Activated T-cell treated with anti-CD3 and anti-CD28 coated beads, Interleukin-2, amount 50 U/mL, for 72 hours (primary cell): ENCODE measurements at places on chromosomes 12 and 14.

DNA sequence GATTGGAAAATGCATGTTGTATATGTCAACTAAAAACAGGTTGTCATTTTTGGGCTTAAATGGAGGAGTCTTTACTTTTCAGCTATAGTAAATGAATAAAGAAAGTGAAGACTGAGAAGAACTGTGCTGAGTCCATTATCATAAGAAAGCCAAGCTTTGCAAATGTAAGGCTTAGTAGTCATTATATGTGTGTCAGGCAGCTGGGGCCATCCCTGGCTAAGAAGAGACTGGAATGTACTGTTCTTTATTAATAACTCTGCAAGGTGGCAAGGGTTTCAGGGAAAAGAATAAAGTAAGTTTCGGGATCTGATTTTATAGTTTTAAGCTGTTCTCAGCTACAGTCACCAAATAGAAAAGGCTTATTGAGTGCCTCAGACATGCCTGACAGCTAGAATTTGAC, 48.7 kb downstream of the SRGAP1 start:
- no peak for DNase-seq

- DNase-seq = no peak
These were observed 35.5 kb downstream of the CPSF6 start for GRCh38 chr12:69274861-69275260.

- DNase-seq = no peak
These were observed 4.9 kb upstream of the AQP6 start for GRCh38 chr12:49967777-49968250.

- DNase-seq = no peak
These were observed 143.9 kb upstream of the NOVA1 start for GRCh38 chr14:26741711-26742212.

GRCh38 chr12:65300097-65300496, 21.6 kb downstream of the MSRB3 start:
- no peak for DNase-seq

- DNase-seq = no peak
These were observed 56.4 kb downstream of the TESC start for GRCh38 chr12:117042862-117043261.

GRCh38 chr14:65879248-65880009, 466.9 kb downstream of the FUT8 start:
- peak; percentile 4 for DNase-seq

DNA sequence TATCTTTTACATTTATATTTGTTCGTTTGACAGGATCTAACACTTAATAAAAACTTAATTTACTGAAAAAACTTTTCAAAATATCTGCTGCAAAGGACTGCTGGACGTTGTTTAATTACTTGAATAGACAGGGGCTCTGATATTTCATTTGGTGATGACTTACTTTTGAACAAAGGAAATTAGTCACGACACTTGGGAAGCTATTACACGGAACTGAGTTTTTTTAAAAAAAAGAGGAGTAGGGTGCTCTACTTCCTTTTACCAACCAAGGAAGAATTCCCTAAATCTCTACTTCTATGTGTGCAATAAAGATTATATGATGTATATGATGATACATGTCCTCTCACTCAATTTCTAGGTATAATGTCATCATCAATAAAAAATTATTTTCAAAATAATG, 4.7 kb downstream of the FGD6 start:
- DNase-seq = no peak

- no peak for DNase-seq
These were observed 559 bp upstream of the RFC5 start for GRCh38 chr12:118015944-118016343.

- DNase-seq = no peak
These were observed 149.0 kb downstream of the PRKCH start for GRCh38 chr14:61470261-61470960.

GRCh38 chr12:30694412-30695198, 1.1 kb downstream of the IPO8 start:
- DNase-seq = peak; percentile 12

DNA sequence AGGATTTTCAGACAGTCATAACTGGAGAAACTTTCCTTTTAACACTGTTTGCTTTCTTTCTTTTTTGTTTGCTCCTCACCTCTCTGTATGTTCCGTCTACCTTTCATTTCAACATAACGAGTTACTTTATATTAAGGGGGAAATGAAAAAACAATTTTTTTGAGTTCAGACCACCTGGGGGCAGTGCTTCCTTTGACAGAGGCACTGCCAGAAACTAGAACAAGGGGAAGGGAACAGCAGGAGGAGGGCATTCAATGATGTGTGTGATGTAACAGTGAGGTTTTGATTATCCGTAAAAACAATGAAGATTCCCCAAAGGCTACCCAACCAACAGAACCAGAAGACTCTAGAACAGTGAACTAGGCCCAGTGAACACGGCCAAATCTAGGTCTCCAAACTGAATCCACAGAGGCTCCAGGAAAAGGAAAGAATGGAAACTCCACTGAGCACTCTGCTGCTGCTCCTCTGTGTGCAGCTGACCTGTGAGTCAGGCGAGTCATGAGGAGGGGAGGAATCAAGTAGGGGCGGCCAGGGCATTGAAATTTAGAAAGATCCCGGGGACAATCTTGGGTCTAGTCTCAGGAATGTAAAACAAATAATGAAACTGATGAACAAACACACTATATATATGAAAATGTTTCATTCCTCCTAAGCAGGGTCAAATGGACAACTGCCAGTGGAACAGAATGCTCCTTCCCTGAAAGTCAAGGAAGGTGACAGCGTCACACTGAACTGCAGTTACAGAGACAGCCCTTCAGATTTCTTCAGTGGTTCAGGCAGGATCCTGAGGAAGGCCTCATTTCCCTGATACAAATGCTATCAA, 323.5 kb downstream of the DAD1 start:
- DNase-seq = no peak

DNA sequence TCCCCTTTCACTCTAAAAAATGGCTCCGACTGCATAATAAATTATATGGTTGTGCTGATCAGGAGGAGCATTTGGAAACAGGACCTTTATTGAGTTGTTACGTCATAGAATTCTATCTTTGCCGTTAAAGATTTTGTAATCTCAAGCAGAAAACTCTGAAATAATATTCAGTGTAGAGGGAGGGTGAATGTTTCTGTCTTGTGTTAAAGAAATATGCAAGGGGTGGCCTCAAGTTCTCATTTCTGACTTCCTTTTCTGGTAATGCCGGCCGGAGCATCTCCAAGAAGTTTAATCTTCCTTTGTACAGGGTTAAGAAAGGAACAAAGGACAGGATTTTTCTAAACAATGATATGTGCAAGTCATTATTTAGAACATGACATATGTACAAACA, 165.1 kb downstream of the SLC38A4 start:
- DNase-seq = no peak

- no peak for DNase-seq
These were observed 280.0 kb upstream of the CRY1 start for GRCh38 chr12:107373238-107373809.

DNA sequence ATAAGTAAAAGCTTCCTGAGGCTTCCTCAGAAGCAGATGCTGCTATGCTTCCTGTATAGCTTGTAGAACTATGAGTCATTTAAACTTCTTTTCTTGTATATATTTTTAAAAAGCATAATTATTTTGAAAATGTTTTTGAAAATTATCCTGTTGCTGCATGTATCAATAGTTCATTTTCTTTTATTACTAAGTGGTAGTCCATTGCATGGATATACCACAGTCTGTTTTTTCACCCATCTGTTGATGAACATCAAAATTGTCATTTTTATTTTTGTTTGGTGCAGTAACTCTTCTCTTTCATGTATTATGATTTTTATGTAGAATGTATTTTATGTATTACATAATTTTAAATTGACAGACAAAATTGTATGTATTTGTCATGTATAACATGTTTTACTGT, 81.4 kb downstream of the TMTC3 start:
- DNase-seq = no peak

GRCh38 chr12:3076730-3077571, at the start of gene TSPAN9:
TSPAN9 (plus strand) TSS chr12:3077379; CDS start chr12:3201194, 123,815 bp downstream.
- peak; percentile 72 for DNase-seq

GRCh38 chr12:92055877-92056276, 89.8 kb downstream of the BTG1 start:
- DNase-seq = peak; percentile 65

DNA sequence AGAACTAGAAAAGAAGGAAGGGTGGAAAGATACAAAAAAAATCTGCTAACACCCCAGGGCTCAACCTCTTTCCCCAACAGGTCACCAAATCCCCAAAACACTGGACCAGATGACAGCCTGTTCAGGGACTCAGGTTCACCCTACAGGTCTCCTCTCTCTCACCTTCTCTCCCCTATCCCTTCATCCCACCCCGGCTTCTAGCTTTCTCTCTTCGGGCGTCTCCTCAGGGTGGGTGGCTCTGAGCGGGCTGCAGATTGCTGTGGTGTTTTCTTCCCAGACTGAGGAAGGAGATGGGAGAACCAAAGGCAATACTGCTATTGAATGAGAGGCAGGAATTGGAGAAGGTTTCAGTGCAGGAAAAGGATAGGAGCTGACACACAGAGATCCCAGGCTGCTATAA, 39.3 kb downstream of the ANO2 start:
- no peak for DNase-seq

- no peak for DNase-seq
These were observed 7.2 kb upstream of the PLEKHG7 start for GRCh38 chr12:92695577-92695976.

- no peak for DNase-seq
These were observed 107.1 kb upstream of the SLCO1C1 start for GRCh38 chr12:20588042-20588441.

DNA sequence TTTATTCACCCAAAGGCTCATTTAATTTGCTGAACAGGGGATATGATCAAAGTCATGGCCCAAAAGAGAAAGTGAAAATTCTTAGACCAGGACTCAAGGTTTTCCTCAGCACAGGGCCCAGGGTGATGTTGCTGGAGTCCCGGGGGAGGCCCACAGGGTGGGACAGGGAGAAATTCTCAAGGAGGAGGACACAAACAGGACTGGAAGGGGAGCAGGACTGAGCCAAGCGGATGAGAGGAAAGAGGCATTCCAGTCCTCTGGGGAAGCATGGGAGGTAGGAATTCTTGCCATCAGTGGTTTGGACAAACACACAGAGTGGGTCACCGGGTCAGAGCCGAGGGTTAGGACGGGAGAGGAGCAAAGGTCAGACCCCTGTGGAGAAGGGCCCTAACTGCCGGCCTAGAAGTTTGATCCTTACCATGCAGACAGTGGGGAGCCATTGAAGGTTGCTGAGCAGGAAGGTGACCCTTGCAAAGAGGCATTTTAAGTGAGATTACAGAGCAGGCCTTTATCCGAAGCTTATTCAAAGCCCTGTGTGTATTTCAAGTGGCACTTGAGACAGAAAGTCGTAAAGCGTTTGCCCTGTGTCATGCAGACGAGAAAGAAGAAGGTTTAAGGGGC, 68.4 kb upstream of the PTGR2 start:
- DNase-seq = no peak

GRCh38 chr14:59675394-59675793, 98.8 kb upstream of the CCDC175 start:
- DNase-seq = no peak

DNA sequence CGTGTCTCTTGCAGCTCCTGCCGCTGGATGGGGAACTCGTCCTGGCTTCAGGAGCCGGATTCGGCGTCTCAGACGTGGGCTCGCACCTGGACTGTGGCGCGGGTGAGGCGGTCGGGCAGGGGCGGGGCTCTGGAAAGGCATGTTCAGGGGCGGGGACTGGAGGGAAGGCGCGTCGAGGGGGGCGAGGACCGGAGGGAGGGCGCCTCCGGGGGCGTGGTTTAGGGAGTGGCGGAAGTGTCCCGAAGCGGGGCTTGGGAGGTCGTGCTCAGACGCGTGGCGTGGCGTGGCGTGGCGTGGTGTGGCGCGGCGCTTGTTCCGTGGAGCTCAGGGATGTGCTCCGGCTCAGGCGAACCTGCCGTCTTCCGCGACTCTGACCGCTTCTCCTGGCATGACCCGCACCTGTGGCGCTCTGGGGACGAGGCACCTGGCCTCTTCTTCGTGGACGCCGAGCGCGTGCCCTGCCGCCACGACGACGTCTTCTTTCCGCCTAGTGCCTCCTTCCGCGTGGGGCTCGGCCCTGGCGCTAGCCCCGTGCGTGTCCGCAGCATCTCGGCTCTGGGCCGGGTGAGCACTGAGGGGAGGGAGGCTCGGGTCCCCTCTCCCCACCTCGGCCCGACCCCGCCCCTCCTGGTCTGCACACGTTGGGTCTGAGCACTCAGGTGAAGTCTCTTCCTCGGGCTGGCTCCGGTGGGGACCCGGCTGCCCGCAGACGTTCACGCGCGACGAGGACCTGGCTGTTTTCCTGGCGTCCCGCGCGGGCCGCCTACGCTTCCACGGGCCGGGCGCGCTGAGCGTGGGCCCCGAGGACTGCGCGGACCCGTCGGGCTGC, 6.2 kb downstream of the AMN start:
- DNase-seq = peak; percentile 70

DNA sequence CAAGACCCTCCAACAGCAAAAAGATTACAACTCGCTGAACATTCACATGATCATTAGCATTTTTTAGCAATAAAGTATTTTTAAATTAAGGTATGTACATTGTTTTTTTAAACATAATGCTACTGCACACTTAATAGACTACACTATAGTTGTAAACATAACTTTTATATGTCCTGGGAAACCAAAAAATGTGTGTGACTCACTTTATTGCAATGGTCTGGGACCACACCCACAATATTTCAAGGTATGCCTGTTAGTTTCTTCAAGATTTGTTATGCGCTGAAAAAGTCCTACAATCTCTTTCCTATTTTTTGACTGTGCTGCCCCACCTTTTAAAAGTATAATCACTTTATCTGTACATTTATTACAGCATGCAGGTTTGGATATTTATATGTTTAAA, 30.4 kb upstream of the PCNX4 start:
- no peak for DNase-seq

GRCh38 chr12:66896797-66897196, 217.9 kb upstream of the GRIP1 start:
- no peak for DNase-seq

DNA sequence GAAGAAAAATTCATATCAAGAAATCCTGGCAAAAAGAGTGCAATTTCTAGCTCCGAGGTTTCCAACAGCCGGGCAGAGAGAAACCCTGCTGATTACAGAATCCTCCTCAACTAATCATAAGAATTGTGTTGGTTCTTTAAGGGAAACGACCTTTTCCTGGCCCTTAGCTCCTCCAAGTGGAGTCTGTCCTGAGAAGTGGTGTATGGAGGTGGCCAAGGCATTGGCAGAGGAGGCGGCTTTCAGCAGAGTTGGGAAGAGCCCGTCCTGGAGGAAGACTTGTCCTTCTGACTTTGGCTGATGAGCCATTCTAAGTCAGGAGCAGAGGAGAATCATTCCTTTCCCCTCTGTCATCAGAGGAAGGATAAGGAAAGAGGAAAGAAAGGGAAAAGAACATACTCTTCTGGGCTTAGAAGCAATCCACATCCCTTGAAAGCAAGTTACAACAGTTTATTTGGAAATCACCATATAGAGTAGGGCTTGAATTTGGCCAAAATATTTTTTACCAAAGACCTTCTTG, 46.5 kb upstream of the PTCSC3 start:
- no peak for DNase-seq

DNA sequence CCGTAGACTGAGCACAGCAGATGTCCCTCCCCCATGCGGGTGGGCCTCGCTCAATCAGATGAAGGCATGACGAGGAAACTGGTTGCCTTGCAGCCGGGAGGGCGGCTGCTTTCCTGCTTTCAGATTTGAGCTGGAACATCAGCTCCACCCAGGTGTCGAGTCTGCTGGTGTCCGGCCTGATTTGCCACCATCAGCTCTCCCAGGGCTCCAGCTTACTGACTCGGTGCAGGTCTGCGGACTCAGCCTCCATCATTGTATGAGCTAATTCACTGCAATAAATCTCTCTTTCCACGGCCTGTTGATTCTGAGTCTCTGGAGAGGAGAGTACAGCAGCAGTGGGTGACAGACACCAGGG, 156.2 kb downstream of the KIF26A start:
- DNase-seq = no peak
